ENCODE measurements at places on chromosomes 11 and 22.

DNA sequence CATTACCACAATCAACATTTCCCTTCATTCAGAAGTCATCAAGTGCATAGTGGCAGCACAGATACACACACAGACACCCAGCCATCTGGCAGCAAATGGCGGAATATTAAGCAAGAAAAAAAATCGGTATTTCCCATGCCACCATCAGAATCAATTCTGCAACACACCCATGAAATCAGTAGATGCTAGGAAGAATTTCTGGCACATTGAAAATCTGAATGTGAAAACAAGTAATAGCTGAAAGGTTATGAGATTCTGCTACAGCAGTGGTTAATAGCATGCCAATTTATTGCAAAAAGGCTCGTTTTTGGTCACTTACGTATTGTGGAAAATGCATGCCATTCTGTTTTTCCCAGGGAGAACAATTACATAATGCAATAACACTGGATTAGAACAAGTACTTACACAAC lies 91.1 kb downstream of the PICALM start:
- DNase-seq = peak; percentile 31

DNA sequence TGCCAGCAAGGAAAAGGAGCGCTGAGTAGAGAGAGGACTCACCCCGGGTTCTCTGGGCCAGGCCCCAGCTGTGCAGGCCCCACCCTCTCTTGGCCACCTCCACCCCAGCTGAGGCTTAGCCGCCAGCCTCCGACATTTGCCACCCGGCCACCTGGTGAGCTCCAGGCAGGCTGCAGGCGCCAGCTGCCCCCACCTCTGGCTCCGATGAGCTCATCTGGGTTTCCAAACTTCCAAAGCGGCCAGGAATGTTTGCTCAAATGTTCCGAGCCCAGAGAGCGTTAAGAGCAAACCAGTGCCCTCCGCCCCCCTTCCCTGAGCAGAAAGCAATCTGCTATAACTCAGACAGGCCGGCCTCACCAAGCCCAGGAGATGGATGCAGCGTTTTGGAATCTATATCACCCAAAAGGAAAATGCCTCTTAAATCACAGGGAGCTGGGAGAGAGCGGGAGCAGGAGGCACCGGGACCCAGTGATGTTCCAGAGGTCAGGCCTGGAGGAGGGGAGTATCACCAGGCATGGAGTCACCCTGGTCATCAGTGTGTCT lies 9.1 kb upstream of the MN1 start:
- peak; percentile 49 for DNase-seq

DNA sequence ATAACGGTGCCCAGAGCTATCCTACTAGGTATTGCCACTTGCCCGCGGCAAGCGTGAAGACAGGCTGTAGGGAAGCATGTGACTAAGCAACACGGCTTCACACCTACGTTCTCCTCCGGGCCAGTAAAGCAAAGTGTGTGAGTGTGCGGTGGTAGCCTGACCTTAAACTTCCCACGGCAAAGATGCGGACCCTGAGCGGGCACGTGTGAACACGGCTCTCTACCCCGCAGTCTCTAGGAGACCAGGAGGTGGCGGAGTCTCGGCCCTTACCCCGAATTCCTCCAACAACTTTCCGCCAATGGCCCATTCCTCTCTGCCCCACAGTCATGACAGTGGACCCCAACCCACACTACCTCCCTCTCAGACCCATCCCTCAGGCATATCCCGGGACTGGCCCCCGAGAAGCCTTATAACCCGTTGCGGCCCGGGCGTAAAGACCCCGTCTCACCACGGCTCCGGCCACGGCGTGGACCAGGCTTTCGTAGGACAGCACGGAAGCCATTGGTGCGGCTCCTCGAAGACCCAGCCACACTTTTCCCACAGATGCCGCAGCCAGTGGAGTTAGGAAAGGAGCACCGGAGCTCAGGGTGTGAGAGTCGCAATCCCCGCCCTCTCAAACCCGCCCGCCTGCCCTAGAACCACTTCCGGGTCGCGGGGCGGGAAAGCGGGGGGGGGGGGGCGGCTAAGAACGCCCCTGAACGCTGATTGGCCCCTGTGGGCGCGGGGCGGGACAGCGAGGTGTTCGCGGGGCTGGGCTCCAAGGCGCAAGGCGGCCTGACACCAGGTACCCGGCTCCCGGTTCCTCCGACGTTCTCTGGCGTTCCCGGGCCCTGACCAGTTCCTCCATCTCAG lies at the start of gene SLC25A17:
Gene SLC25A17, minus strand, starts transcription at position 600 of the 852 bp plus-strand sequence. Its CDS starts 98 bp downstream, at position 502.
- peak; percentile 68 for DNase-seq

- no peak for DNase-seq
Observed at GRCh38 chr11:65648997-65649493, 11.1 kb downstream of the SIPA1 start.

DNA sequence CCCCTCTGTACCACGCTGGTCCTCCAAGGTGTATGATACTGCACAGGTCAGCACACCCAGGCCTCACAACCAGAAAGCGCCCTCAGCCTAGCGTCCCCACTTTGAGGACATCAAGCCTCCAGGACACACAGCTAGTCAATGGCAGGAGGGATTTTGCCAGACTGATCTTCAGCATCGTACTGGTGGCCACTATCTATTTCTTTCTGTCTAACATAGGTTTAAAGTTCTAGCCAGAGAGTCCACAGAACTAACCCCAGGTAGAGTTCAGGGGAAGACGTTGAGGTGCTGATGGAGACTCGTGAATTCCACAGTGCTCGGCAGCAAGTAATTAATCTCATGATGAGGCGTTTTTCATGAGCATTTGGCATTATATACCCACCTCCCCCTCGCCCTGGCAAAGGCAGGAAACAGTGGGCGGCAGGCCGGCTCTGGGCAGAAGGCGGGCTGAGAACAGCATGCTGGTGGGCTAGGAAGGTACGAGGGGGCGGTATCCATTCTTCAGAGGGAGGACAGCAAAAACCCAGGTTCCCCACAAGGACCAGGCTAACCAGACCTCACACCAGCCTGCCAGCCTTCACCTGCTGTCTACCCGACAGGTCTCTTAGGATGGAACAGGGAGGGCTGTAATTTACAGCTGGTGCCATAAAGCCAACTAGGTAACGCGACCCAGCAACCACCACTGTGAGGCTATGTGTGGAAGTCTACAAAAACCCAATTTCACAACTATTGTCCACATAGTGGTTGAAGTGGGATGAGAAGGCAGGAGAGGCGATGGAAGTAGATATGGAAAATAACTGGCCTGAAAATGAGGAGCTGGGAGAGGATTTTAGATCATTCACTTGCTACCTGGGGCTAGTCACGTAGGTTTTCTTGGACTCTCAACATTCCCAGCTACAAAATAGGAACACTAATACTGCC lies 18.5 kb downstream of the MYH9 start:
- DNase-seq = no peak

DNA sequence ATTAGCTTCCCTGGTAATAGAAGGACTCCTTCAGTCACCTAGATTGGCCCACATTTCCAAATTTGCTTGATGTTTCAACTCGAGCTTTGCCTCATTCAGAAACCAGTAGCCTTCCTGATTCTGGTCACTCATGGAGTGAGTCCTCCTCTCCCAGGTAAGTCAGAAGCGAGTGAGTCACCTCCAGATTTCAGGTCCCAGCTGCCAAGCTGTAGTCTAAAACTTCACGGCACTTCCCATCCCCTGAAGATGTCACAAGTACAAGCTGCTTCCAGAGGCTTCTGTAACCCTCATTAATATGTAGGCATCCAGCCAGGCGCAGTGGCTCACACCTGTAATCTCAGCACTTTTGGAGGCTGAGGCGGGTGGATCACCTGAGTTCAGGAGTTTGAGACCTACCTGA lies 23.5 kb downstream of the ARHGAP8 start:
- DNase-seq = no peak

- DNase-seq = peak; percentile 76
Observed at GRCh38 chr22:50206599-50206998, 5.8 kb downstream of the SELENOO start.

DNA sequence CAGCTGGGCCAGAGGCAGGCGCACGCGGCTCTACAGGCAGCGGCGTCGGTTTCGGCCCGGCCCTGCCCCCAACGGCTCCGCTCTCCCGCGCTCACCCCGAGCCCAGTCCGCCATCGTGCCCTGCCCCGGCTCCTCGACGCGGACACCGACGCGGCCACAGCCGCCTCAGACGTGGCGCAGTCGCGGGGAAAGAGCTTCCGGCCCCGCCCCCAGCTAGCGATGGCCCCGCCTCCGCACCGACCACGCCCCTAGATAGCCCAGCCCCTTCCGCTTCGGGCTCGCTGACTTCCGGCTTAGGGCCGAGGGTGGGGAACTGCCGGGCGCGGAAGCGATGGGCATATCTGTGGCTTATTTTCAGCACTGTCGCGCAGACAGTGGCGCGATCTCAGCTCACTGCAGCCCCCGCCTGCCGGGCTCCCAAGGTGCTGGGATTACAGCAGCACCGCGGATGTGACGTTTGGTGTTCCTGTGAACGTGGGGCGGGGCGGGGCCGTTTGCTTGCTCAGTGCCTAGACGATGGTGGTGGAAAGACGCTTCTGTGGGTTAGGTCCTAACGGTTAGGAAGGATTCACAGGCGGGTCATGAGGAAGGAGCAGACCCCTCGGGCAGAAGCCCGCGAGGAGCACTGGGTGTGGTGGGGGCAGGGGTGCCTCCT lies at the start of the genes BET1L and RIC8A:
Gene BET1L, minus strand, starts transcription at position 192 of the 655 bp plus-strand sequence. Its CDS starts 78 bp downstream, at position 114.
Gene RIC8A, plus strand, starts transcription at position 501 of the 655 bp plus-strand sequence. CDS start 1,147 bp downstream, outside the sequence.
- DNase-seq = peak; percentile 99

GRCh38 chr11:64810891-64811272 lies 531 bp upstream of the MEN1 start:
- DNase-seq = no peak

- no peak for DNase-seq
Observed at GRCh38 chr11:114623720-114624119, 28.1 kb upstream of the NXPE4 start.

- no peak for DNase-seq
Observed at GRCh38 chr11:82714346-82715174, 19.1 kb downstream of the FAM181B start.

GRCh38 chr22:46528121-46528610 lies 9.3 kb downstream of the CELSR1 start:
- no peak for DNase-seq

DNA sequence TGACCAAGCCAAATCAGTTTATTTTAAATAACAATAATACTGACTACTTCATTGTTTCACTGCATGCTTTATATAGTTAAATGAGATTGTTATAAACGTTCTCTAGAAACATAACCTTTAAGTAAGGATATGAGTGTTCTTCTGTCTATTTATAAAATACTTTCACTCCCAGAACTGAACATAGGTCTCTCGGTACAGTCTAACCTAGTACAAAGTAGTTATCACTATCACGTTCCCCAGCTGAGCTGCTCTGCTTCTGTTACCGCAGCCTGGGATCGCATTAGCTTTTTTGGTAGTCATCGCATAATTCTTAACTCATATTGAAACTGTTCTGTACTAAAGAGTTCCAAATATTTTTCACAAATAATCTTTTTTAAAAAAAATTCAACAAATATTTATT lies 143.6 kb downstream of the WNT11 start:
- no peak for DNase-seq

DNA sequence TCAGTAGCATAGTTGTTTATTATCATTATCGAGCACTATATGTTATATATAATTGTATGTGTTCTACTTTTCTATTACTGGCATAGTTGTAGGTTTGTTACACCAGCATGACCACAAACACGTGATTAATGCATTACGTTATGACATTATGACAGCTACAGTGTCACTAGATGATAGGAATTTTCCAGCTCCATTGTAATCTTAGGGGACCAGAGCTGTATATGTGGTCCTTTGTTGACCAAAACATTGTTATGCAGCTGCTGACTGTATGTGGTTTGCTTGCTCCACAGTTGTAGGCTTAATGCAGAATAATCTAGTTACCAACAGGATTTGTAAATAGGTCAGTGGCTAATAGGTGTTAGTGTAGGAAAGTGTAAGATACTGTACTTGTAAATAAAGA lies 66.1 kb downstream of the HSD17B12 start:
- DNase-seq = no peak

DNA sequence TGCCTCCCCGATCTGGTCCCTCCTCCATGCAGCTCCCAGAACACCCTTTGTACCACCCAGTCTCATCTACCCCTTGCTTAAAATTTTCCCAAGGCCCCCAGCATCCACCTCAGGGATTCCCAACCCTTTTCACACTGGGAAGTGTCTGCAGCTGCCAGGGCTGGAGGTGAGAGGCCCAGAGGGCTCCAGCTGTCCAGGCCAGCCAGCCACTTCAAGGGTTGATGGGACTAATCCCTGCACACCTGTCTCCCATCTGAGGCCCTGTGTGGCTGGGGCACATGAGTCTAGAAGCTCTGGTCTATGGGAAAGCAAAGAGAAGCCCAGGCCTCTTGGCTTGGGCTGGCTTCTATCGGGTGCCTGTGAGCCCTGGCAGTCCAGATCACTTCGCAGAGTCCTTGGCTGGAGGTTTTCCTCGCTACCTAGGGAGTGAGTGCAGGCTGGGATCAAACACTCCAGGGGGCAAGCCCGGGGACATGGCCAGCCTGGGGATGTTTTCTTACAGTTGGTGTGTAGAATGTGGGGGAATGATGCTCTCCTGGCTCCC lies 41.1 kb upstream of the TPBGL start:
- no peak for DNase-seq

- DNase-seq = no peak
Observed at GRCh38 chr11:121514432-121515334, 61.9 kb upstream of the SORL1-AS1 start.

GRCh38 chr11:62705413-62705812 lies 1.8 kb downstream of the BSCL2 start:
- DNase-seq = no peak

GRCh38 chr22:22879675-22880155 lies 7.9 kb upstream of the IGLL5 start:
- DNase-seq = no peak

DNA sequence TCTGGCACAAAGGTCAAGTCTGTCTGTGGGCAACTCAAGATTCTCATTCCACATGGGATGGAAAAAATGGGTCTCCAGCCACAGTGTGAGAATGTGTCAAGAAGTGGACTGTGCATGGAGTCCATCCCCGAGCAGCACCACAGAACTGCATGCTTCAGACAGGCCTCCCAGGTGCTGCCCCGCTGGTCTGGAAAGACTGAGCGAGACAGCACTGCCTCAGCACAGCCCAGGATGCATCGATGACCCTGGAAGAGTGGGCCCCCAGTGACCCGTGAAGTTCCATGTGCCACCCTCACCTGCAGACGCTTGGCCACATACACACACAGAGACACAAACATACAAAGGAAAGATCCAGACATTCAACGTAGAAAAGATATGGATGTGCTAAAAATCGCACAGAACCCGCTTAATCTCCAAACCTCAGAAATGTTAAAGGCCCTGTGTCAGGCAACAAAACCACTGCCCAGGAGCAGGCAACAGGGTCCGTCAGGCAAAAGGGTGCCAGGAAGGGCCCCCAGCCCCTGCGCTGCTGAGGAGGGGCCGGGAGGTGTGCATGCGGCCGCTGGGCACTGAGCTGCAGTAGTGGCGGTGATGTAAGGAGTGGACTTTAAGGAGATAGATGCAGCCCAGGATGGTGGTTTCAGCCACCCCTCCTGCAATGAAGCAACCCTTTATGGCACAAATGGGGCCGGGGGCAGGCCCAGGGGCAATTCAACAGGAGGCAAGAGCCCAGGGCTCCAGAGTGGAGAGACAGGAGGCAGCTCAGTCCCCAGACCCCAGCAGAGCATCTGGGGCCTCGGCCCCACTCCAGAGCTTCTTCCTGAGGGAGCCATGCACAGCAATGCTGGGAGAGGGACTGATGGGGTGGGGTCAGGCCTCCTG lies 84.7 kb downstream of the DGCR2 start:
- DNase-seq = no peak

- peak; percentile 48 for DNase-seq
Observed at GRCh38 chr22:24156141-24156912, 25.0 kb upstream of the SUSD2 start.

- no peak for DNase-seq
Observed at GRCh38 chr22:24104307-24105012, 76.8 kb upstream of the SUSD2 start.
